Fibroblast of mammary gland (primary cell): ENCODE measurements at places on chromosomes 5 and 9.
A peak's percentile ranks its signal among the peaks of the same experiment; 100 is the strongest.

- peak; percentile 49 for DNase-seq
Observed at GRCh38 chr5:36202521-36202961, 39.2 kb downstream of the NADK2 start.

DNA sequence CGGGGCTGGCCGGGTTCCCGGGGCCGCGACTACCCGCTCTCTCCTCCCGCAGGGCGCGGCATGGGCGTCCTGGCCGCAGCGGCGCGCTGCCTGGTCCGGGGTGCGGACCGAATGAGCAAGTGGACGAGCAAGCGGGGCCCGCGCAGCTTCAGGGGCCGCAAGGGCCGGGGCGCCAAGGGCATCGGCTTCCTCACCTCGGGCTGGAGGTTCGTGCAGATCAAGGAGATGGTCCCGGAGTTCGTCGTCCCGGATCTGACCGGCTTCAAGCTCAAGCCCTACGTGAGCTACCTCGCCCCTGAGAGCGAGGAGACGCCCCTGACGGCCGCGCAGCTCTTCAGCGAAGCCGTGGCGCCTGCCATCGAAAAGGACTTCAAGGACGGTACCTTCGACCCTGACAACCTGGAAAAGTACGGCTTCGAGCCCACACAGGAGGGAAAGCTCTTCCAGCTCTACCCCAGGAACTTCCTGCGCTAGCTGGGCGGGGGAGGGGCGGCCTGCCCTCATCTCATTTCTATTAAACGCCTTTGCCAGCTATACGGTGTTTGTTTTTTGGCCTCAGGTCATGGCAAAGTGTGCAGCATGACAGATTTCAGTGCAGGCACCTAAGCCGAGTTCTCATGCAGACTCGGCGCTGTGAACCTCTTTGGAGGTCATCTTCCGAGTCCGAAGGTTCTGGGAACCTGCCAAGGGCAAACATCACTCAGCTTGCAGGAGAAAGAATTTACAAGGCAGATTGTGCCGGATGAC is 516 bp downstream of the MRPL41 start:
- DNase-seq: no peak

GRCh38 chr5:133794771-133795415 is 173.5 kb downstream of the C5orf15 start:
- DNase-seq: no peak

DNA sequence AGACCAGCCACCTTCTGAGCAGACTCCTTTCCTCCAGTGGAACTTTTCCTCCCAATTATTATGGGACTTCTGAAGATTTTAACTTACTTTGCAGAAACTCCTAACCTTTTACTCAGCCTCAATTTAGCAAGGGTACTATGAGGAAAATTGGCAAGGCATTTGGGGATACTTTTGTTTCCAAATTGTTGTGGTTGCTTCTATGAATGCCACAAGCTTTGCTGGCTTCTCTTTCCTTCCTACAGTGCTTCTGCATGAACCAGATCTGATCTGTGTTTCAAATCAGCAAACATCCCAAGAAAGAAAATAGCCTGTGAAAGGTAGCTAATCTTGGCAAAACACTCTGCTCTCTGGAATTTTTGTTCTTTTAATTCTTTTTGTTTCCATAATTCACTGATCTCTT is 57.3 kb upstream of the TAF11L2 start:
- DNase-seq: peak; percentile 12

DNA sequence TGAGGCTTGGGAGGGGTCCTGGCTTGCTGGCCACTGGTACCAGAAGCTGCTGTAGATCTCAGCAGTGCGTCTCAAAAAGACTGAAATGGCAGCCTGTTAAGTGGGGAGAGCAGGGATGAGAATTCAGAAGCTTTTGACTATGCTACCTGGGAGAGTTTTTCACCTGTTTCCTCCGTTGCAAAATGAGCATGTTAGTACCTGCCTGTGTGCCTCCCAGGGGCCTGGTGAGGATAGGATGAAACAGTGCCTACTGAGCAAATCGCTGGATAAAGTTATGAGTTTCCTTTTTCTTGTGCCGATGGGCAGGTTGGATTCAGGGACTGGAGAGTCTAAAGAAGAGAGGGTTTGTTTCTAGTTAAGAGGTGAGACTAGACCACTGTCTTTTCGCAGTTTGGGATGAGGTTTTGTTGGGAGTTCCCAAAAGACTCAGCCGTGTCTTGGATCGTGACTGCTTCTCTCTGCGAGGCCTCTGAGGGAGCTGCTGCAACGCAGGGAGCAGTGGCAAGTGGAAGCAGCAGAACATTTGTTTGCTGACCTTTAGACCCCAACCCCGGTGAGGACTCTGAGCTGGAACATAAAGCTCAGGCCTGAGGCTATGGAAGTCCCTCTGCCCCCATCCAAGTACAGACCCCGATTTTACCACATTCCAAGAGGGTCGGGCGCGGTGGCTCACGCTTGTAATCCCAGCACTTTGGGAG is 1.4 kb downstream of the RALGPS1 start:
- DNase-seq: no peak

GRCh38 chr5:72465601-72466563 is 41.3 kb downstream of the ZNF366 start:
- DNase-seq: peak; percentile 75

- no peak for DNase-seq
Observed at GRCh38 chr5:17192191-17192590, 25.2 kb upstream of the BASP1 start.

DNA sequence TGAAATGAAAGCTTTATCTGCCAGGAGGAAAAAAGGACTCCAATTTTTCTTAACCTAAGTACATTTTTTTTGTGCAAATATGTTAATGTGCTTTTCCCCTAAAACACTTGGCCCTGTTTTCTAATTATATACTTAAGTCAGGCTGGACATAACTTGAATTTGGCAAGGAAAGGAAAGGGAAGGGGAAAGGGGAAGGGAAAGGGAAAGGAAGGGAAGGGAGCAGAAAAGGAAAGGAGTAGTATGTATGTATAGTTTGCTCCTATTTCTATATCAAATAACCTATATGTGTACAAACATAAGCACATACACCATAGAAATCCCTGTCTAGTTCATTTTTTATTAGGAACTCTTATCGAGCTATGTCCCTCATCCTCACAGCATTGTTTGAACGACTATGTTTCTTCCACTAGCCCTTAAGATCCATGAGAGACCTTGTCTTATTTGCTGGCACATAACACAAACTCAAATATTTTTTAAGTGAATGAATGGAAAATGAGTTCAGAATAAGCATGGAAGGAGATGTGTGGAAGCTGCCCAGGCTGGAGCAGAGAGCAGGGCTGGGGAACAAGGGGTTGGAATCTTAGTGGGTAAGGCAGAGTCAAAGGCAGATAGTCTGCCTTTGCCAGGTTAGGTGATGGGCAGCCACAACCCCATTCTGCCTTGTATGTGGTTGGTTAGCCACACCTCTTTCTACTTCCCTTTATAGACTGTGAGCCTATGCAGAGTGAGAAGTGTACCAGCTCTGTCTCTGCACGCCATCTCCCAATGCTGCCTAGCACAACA is 70.0 kb downstream of the KLHL3 start:
- DNase-seq: no peak
